Choroid plexus epithelial cell (primary cell): ENCODE measurements at places on chromosomes 13 and 19.
A peak's percentile ranks its signal among the peaks of the same experiment; 100 is the strongest.

GRCh38 chr13:110173247-110173818, 133.6 kb downstream of the COL4A1 start:
- DNase-seq: peak; percentile 50

- DNase-seq: no peak
These were observed 63.4 kb downstream of the RYR1 start for GRCh38 chr19:38496603-38497487.

DNA sequence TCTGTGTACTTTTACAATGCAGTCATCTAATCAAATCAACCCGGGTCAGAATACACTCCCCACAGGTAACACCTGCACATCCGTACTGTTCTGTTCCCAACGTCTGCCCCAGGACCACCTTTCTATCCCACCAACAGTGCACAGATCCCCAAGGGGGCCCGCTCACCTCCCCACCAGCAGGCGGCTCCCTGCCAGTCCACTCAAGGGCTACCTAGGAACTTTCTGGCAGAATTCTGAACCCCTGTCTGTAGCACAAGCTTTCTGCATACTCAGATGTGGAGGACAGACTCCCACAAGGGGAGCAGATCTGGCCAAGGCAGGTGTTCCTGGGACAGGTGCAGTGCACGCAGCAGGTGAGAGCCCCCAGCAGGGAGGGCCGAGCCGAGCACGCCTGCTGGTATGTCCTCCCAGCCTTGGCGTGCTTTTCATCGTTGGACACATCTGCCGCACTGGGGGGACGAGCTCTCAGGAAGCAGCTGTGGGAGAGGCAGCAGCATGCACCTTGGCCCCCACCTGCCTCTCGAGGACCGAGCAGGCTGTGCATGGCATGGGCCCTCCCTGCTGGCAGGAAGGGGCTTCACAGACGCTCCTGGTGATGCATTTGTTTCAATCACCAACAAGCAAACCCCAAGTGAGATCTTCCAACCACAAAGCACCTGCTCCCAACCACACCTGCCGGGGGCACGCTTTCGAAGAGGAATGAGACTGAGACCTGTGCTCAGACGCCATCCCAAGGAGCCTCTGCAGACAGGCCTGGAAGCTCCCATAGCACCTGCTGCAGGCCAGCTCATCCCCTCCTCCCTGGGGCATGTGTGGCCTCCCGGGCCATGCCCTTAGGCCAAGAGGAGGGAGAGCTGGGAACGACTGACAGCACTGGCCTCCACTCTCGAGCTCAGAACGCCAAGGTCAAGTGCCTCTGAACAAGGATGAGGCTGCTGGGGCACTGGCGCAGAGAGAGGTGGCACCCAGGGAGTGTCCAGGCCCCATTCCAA, 35.9 kb downstream of the RAB20 start:
- no peak for DNase-seq

DNA sequence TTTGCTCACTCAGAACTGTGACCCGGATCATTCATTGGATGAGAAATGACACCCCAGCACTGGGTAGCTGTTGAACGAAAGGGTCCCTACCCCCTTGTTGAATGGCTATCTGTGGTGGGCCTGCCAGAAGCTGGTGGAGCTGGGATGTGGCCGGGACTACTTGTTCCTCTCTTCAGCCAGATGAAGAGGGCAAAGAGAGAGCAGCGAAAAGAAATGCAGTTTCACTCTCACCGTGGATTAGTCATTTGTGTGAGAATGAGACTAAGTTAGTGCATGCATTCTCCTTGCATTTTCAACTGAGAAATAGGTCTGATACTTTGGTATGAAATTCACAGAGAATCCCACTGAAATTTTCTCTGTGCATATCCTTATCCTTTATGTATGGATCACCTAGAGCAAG, 553.1 kb downstream of the IRS2 start:
- no peak for DNase-seq
